ENCODE measurements at places on chromosomes 16 and 17.

GRCh38 chr17:65294181-65294719, 157.1 kb downstream of the RGS9 start:
- peak; percentile 88 for DNase-seq

- DNase-seq: peak; percentile 98
Observed at GRCh38 chr17:28227316-28228108, 91.5 kb upstream of the TMEM97 start.

GRCh38 chr17:38327936-38328335, 15.8 kb downstream of the GPR179 start:
- no peak for DNase-seq

- no peak for DNase-seq
Observed at GRCh38 chr16:65314627-65315008, 192.8 kb upstream of the CDH11 start.

- DNase-seq: no peak
Observed at GRCh38 chr16:60110531-60110930, 1376.4 kb upstream of the GOT2 start.

- DNase-seq: no peak
Observed at GRCh38 chr17:74633326-74633725, 9.8 kb upstream of the CD300E start.

DNA sequence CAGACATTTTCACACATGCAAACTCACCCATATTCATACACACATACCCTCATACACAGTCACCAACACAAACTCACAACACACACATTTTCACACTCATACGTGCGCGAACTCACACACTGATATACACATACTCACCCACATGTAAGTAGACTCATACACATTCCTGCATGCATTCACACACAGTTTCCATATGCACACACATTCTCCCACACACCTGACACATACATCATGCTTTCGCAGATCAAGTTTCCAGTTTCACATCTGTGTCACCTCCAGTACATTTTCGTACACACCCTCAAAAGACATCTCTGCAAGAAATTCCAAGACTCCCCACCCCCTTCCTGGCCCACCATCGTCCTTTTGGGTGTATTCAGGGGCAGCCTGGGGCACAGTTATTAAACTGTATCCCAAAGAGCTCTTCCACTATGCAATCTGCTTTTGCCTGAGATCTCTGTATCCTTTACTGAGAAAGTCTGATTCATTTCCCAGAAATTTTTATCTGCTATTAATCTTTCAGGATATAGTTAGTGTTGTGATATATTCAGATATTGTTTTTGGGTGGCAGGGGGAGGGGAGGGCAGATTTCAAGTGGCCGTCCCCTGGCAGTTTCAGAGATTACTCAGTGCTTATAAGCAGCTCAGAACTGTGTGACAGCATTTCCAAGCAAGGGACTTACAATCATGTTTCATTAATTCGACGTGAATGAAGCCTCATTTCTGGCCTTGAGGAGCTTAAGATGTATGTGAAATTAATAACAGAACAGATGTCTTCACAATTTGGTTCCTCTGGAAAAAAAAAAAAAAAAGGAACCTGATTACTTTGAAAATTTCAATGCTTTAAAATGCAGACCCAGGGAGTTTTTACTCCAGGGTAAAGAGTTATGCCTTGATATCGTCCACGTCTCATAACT, 35.3 kb upstream of the MMP2 start:
- DNase-seq: no peak

GRCh38 chr17:8963647-8964258, 1.8 kb downstream of the PIK3R5 start:
- no peak for DNase-seq

DNA sequence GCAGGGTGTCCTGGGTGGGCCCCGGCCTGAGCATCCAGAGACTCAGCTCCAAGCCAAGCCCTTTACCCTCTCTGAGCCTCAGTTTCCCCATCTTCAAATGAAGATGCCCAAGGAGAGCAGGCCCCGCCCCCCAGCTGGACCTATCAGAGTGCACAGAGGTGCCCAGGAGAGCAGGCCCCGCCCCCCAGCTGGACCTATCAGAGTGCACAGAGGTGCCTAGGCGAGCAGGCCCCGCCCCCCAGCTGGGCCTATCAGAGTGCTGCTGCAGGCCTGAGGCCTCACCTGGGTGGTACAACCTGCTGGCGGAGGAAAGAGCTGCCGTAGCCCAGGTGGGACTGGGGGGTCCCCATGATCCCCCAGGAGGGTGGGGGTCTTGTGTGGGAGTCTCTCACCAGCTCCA, 3.4 kb upstream of the SSTR5 start:
- DNase-seq: no peak
